ENCODE measurements at places on chromosomes 4 and X.

- no peak for DNase-seq
Observed at GRCh38 chr4:173457893-173458292, 59.0 kb upstream of the SCRG1 start.

GRCh38 chrX:71450433-71451106 is 82.3 kb upstream of the OGT start:
- no peak for DNase-seq

- DNase-seq, result peak; percentile 23
Observed at GRCh38 chr4:4659871-4660651, 118.2 kb upstream of the STX18 start.

DNA sequence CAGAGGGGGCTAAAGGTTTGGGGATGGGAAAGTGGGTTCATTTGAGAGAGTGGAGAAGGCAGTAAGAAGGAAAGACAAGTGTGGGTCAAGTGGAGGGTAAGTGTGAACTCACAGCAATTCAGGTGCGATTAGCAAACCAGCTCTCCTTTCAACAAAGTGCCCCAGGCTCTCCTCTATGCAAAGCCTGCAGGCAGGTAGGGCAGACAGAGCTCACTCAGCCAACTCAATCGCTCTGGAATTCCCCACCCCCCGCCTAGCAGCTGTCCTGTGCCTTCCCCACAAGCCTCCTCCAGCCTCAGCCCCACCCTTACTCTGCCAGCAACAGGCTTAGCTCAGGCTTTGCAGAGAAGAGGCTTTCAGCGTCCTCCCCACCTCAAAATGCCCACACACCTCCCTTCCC is 14.8 kb upstream of the MAMLD1 start:
- no peak for DNase-seq

- DNase-seq, result no peak
Observed at GRCh38 chr4:61521451-61521850, 321.3 kb downstream of the ADGRL3 start.

GRCh38 chrX:154979629-154980028 is 42.9 kb downstream of the F8 start:
- DNase-seq, result peak; percentile 87

- DNase-seq, result no peak
Observed at GRCh38 chr4:54274795-54275665, 45.9 kb downstream of the PDGFRA start.

DNA sequence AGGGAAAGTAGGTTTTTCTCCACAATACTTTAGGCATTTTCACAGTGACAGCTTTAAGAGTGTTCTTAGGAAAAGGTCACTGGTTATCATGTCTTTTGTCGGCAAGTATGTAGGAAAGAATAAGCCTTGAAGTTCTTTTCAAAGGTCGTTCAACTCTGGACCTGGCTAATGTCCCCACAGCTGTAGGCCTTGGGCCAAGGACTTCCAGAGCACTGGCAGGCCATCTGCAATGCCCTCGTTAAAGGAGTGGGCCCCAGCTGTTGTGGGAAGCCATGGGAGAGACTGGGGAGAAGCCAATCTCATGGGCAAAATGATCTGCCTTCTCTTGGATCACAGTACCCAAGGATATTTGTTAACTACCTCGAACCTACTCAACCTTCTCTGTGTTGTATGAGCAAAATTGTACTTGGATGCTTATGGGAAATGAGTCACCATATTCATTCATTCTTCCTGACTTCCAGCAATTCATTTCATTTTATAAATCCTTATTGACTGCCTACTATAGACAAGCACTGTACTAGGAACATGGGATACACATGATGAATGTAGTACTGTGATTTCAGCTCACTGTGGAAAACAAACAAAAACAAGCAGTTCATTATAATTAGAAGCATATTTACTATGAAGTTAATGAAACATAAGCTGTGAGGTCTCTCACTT is 141.1 kb upstream of the KIT start:
- no peak for DNase-seq

DNA sequence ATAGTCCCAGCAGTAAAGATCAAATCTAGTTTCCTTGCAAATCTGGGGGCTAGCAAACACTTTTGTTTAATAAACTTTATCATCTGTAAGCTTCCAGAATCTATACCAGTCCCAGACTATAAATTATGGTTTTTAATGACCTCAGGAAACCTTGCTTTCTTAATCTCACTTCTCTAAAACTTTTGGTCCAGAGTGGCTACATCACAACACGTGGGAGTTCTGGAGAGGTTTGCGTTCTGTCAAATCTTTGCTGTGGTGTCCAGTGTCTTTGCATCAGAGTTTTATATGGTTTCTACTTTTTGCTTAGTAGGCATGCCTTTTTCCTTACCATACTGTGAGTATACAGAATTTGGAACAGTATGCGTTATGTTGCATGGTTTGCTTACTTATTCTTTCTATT is 193.9 kb downstream of the ANK2 start:
- DNase-seq, result no peak

GRCh38 chr4:79964020-79964399 is 109.0 kb downstream of the ANTXR2 start:
- no peak for DNase-seq

GRCh38 chr4:1469607-1470392 is 63.6 kb upstream of the NKX1-1 start:
- no peak for DNase-seq

- no peak for DNase-seq
Observed at GRCh38 chr4:20192736-20193135, 59.0 kb upstream of the SLIT2 start.

- no peak for DNase-seq
Observed at GRCh38 chr4:106497271-106497670, 128.7 kb upstream of the GIMD1 start.

GRCh38 chr4:176448761-176449160 is 129.0 kb downstream of the SPCS3 start:
- no peak for DNase-seq

- no peak for DNase-seq
Observed at GRCh38 chr4:119748853-119749252, 120.2 kb upstream of the PDE5A start.

DNA sequence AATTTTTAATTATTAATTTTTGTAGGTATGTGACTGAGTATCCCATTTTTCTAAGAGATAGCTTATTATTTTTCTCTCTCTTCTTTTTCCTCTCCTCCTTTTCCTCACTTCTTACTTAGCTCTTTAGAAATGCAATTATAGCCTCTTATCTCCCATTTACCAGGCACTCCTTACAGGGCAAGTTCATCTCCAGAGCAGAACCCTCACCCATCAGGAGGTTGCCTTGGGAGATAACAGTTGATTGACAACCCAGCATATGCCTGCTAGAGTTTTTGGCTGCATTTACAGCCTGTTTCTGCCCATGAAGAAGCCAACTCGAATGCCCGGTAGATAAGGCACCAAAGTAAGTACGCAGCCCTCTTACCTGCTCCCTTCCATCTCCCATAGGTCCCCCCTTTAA is 572.9 kb upstream of the ZFP42 start:
- DNase-seq, result no peak

DNA sequence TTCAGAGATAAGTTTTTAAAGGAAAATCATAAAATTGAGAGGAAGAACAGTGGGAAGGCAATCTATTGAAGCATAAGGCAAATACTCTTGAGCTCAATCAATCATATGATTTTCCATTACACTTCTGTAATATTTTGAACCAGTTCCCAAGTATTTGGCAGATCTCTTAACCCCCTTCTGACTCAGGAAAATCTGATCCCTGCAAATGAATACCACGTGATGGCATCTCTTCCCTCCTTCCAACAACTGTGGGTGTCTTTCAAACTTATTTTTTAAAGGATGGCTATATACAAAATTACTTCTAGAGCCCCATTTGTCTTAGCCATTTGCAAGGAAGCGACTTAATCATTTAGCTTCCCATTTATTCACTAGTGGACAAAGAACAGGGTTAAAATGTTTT is 41.9 kb downstream of the AMOT start:
- no peak for DNase-seq

DNA sequence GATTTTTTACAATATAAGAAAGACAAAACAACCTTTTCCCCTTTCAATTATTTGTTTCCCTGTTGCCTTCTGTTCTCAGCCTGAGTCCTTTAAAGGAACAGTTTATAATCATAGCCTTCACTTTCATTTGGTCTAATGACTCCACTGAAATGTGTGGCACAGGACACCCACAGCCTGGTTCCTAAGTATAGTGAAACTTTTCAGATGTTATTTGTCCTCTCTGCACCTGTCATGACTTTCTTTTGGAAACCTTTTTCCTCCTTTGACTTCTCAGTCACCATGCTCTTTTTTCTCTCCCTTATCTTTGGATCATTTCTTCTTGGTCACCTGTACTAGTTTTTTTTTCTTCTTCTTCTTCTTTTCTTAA is 237.8 kb upstream of the ANXA3 start:
- DNase-seq, result no peak

GRCh38 chrX:135086197-135086854 is 34.0 kb downstream of the ETDB start:
- peak; percentile 25 for DNase-seq

GRCh38 chrX:10033375-10034007 is 66.3 kb downstream of the CLDN34 start:
- DNase-seq, result no peak
